Stimulated activated CD8-positive, alpha-beta memory T cell treated with anti-CD3 and anti-CD28 coated beads, Interleukin-7, amount 100 ng/mL, for 4 hours (primary cell): ENCODE measurements at places on chromosomes 7 and 10.

DNA sequence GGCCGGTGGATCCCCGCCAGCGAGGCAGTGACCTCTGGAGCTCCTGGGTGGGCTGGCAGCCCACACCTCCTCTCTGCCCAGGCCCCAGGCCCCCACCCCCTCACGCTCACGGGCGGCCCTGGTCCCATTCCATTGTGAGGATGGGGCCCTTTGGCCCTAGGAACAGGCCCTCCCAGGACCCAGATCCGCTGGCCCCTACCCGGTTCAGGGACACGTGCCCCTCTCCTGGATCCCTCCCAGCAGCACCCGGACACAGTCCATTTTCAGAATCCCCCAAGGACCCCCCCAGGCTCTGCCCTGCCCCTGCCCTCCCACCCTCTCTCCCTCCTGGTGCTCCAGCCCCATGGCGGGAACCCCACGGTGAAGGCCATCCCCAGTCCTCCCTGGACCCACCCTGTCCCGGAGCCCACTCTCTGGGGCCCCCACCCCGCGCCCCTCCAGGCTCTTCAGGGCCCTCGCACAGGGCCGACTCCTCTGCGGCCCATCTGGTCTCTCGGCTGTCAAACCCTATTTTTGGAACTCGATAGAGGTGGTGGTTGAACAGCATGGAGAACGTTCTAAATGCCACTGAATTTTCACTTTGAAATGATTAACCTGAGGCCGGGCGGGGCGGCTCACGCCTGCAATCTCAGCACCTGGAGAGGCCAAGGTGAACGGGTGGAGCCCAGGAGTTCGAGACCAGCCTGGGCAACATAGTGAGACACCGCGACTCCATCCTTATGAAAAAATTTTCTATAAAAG is 8.1 kb downstream of the ADAP1 start:
- DNase-seq = no peak

DNA sequence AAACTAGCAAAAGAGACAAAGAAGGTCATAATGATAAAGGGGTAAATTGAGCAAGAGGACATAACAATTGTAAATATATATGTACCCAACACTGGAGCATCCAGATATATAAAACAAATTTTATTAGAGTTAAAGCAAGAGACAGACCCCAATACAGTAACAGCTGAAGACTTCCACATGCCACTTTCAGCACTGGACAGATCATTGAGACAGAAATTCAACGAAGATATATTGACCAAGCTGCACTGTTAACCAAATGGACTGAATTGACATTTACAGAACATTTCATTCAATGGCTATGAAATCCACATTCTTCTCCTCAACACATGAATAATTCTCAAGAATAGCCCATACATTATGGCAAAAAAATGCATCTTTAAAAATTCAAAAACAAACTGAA is 378.2 kb downstream of the PTPRN2 start:
- DNase-seq = no peak

GRCh38 chr7:96314402-96315124 is 7.3 kb downstream of the SLC25A13 start:
- no peak for DNase-seq

GRCh38 chr7:450741-451140 is 68.9 kb downstream of the PDGFA start:
- no peak for DNase-seq

DNA sequence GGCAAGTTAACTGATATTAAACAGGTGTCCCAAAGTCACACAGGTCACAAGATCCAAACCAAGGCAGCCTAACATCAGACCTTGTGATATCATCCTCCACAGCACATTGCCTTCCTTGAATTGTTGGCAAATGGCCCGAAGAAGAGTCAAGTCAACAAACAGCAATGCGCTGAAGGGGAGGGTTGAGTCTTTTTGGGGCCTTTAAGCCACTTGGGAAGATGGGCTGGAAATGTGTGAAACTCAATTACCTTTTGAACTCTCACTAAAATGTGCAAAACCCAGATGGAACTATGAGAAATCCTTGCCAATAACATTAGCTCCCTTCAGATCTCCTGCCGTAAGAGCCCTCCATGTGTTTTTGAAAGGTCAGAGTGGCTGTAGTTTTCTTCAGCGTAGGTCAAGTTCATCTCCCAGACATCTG is 47.9 kb upstream of the STK17A start:
- DNase-seq = no peak
